ENCODE measurements at places on chromosomes 5 and 9. TPM values are rescaled to one million over a fixed set of nuclear protein-coding genes. Genes with fewer than 3 reads are reported as not detected.

The CDX1 gene
- total RNA-seq, result not detected

The C8G gene
- 1.3 TPM for total RNA-seq

The NXNL2 gene
- 0.31 TPM for total RNA-seq

The DMRT3 gene
- not detected for total RNA-seq

The NRARP gene
- total RNA-seq, result 4.1 TPM

The GABRA1 gene
- total RNA-seq, result not detected
